AG04449 (cell line): ENCODE measurements at places on chromosomes 1 and 21.

GRCh38 chr1:63918418-63918945 is 144.7 kb downstream of the ROR1 start:
- no peak for DNase-seq

DNA sequence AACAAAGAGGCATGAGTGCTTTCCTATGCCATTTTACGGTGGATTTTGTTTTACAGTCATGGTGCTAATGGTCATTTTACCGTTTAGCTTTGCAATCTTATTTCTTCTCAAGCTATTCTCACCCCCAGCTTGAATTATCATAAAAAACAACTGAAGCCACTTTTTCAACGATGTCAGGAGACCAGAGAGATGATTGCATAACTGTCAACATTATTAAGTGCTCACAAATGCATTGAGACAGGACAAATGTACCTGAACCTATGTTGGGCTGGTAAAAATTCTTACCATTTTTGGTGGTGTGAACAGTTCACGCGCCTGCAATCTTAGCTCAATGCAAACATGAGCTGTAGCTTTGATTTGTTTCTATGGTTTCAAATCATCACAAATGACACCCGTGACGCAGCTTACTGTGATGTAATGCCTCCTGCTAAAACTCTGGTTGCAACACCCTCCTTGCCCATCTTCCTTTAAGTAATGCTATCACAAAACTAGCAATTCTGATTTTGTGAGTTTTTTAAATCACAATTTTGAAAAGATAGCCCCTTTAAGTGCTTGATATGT is 104.4 kb downstream of the UCHL5 start:
- no peak for DNase-seq

DNA sequence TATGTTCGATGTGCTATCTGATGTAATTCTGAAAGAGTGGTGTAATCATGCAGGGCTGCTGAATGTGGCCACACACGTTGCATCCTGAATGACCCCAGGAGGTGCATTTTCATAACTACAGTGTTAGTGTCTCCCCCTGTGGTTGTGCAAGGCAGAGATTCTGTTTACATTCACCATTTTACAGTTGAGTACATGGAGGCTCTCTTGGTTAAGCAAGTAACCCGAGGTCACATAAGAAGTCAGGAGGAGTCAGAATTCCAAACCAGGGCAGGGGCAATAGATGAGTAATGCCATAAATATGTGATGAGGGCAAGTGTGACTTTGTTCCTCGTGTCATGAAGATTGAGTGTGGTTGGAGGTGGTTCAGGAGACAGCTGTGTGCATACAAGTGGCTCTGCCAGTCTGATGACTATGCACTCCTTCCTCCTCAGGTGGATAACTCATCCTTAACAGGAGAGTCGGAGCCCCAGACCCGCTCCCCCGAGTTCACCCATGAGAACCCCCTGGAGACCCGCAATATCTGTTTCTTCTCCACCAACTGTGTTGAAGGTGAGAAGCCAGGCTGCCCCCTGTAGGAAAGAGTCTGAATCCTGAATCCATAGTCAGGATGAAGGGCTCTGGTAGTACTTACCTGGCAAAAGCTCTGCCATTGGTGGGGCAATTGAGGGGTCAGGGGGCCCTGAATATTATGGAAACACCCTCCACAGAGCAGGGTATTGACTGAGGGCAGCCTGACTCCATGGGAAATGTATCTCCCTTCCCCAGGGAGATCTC is 9.3 kb downstream of the ATP1A2 start:
- DNase-seq, result peak; percentile 45

DNA sequence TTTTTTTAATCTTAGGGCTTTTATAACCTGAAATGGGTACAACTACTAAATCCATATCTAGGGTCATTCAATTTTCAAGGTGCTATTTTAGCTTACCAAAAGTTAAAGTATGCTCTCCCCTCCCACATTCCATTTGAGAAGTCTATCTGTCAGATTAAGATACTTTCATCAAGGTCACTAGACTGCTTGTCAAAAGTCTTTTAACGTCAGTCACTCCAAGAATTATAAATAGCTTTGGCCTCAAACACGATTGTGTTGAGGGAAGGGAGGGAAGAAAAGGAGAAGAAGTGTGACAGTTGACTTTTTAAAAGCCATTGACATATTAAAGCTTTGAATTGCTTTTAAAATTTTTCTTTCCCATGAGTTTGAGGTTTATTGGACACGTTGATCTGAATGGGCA is 175.8 kb downstream of the PTGER3 start:
- DNase-seq, result no peak

GRCh38 chr1:59158321-59158720 is 138.6 kb upstream of the FGGY start:
- no peak for DNase-seq

DNA sequence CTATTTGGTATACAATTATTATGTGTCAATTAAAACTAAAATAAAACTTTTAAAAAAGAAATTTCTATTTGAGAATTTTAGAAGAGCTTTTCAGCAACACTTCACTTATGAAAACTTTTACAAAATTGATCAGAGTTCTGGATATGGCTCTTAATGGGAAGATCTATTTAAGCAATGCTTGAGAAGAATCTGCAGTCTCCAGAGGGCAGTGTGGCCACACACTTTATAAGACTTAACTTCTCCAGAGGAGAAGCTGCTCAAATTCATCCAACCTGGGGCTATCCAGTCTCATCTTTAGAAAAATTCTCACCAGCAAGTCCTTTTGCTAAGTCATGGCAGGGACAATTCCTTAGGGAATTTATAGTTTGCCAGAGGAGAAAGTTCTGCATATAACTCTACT is 25.2 kb upstream of the AGO1 start:
- DNase-seq, result no peak

DNA sequence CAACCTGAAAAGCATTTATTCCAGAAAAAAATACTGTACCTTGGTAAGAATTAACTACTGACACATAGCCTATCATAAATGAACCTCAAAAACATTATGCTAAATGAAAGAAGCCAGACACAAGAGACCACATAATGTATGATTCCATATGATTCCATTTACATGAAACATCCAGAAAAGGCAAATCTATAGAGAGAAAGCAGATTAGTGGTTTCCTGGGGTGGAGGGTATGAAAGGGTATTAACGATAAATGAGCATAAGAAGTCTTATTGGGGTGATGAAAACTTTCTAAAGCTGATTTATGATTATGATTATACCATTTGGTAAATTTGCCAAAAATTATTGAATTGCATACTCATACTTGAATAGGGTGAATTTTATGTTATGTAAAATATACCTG is 10.3 kb upstream of the COL6A2 start:
- no peak for DNase-seq

- DNase-seq, result no peak
Observed at GRCh38 chr1:198543670-198544260, 3.3 kb upstream of the ATP6V1G3 start.

GRCh38 chr1:115211071-115211745 is 121.9 kb upstream of the TSPAN2 start:
- DNase-seq, result no peak

DNA sequence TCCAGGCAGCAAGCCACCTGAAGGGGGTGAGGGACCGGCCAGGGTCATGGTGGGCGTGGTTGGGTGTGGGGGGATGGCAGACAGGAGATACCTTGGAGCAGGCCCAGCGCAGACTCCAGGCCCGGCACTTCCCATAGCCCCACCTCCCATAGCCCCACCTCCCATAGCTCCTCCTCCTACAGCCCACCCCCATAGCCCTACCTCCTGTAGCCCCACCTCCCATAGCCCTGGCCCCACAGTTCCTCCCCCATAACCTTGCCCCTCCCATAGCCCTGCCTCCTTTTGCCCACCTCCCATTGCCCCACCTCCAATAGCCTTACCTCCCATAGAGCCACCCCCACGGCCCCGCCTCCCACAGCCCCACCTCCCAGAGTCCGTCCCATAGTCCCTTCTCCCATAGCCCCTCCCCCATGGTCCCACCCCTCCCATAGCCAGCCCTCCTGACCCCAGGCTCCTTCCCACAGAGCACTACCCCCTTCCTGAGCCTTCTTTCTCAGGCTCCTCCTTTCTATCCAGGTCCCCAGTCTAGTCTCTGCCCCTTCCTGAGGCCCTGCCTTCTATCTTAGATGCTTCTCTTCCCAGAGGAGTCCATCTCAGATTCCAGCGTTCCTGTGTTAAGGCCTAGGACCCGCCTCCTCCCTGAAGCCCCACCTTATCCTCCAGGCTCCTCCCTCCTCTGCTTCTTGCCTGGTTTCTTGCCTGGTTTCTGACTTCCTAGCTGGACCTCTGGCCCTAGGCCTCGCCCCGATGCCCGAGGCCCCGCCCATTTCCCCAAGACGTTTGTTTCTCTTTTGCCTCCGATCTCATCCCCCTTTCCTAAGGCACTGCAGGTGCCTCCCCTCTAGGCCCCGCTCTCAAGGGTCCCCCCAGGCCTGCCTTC is 46.8 kb downstream of the PTPRU start:
- DNase-seq, result no peak

DNA sequence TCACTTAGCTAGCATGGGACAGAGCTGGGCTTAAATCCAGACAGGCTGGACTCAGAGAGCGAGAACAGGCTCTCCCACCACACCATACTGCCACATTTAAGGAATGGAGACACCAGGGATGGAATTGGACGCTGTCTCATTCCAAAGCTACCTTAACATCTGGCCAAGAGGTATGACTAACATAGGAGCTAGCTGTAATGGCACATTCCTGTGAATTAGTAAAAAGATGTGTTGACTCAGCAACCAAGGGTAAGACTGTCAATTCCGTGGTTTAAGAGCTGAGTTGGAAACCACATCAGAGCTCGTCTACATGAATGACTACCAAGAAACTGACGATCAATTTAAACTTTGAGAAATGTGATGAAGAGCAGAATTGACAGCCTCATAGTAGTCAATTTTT is 8.3 kb upstream of the TNFRSF9 start:
- peak; percentile 46 for DNase-seq

- DNase-seq, result no peak
Observed at GRCh38 chr1:85158910-85159309, 41.9 kb downstream of the SYDE2 start.

GRCh38 chr21:29376556-29376955 is 77.8 kb downstream of the BACH1 start:
- DNase-seq, result no peak

DNA sequence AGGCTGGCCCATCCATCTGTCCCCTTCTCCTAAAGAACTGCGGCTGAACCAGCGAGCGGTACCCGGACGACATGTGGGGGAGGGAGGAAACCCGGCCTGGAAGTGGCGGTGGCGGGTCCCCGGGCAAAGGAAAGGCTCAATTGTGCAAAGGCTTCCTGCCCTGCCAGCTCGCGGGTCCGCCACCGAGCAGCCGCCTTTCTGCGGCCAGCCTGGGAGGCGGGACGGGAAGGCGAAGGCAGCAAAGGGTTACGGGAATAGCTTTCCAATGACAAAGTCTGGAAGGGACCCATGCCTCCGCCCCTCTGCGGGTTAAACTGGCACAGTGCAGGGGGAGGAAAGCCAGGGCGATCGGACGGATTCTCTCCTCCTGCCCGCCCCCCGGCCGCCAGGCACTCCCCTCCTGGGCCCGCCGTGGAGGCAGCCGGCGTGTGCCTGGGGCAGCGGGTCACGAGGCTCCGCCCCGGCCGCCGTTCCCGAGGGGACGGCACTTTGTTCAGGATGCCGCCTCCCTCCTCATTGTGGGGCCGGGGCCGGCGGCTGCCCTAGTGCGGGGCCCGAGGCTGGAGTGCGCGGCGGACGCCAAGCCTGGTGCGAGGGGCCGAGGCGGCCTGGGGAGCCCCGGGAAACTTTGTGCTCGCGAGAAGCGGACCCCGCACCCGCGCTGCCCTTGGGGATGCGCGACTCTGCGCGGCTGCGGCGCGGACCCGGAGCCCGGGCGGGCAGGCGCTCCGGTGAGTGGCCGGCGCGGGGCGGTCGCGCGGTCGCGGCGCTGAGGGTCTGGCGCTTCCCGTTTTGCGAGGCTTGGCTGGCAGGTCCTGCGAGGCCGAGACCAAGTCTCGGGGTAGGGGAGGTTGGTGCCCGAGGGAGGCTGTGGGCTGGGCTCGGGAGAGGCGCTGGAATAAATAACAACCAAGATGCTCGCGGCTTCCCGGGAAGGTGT is at the start of gene NAV1:
Gene NAV1, plus strand, starts transcription at position 516 of the 940 bp plus-strand sequence. CDS start 83,758 bp downstream, outside the sequence.
- no peak for DNase-seq

- DNase-seq, result no peak
Observed at GRCh38 chr1:65177457-65177856, 29.5 kb downstream of the AK4 start.

- DNase-seq, result no peak
Observed at GRCh38 chr1:197916500-197916983, 630 bp upstream of the LHX9 start.

- no peak for DNase-seq
Observed at GRCh38 chr1:165364568-165365133, 8.1 kb upstream of the LMX1A start.

- no peak for DNase-seq
Observed at GRCh38 chr1:205961405-205961804, 18.1 kb upstream of the SLC26A9 start.

DNA sequence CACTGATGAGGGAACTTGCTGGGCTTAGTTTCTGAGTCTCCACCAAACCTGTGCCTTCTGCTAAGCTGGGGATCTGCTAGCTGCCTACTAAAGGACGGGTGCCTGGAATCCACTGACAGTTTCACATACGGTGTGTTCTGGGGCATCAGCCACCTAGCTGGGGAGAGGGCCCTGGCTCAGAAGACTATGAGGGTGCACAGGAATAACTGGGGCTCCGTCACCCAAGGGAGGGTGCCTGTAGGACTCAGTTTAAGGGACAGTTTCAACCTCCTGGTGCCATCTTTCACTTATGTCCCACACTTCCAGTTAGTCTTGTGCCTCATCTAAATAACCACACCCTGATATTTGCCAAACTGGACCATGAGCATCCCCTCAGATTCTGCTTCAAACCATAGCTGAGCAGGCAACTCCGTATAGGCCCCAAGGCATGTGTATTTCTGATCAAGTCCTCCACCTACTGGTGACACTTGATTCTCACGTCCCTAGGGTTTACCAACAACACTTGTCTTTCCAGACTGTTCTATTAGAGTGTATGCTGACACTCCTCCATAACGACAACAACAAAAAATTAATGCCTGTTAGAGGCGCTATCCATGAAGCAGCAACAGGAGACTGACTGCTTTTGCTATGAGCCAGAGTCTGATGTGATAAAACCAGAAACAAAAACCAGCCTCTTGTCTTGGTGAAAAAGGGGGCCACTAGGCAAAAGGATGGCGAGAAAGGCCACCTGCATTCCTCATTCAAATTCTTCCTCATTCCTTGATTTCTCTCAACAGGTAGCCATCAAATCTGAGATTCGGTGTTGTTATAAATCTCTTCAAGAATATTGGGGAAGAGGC is 55.0 kb upstream of the PAXBP1 start:
- DNase-seq, result no peak

DNA sequence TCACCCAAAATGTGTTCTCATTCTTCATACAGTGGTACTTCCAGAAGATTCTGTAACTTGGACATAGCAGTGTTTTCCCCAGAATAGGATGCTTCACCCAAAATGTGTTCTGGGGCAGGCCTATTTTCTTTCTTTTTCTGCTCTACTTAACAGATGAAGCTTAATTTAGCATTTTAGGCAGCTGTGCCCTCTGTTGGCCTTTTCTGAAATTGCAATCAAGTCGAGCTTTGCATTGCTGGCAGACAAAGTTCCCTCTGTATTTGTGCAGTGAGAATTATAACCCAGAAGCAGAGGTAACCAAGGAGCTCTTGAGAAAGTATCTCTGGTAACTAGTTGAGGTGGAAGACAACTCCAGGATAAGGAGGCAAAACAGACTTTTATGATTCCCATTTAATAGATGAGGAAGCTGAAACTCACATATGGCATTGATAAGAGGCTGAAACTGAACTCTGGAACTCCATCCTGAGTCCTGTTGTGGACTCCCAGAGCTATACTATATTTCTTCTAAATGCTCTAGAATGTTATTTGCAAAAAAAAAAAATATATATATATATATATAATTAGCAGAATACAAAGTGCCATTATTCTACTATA is 50.3 kb upstream of the L1TD1 start:
- no peak for DNase-seq
